ENCODE measurements at places on chromosomes 4 and X.

DNA sequence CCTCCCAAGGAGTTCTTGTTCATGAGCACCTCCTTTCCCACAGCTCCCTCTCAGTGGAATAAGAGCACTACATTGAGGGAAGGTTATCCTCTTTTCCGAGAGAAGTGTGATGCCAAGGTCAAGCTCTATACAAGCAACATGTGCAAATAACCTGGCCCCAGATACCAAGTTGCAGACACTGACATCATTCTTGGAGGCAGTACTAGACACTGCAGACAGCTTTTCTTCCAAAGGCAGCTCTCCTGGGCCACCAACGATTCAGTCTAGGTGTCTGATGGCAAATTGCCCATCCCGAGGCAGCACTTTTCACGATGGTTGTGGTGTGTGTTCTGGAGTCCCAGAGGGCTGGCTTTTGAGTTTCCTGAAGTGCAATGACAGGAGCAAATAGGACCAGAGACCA lies 384.9 kb downstream of the TLL1 start:
- no peak for DNase-seq

DNA sequence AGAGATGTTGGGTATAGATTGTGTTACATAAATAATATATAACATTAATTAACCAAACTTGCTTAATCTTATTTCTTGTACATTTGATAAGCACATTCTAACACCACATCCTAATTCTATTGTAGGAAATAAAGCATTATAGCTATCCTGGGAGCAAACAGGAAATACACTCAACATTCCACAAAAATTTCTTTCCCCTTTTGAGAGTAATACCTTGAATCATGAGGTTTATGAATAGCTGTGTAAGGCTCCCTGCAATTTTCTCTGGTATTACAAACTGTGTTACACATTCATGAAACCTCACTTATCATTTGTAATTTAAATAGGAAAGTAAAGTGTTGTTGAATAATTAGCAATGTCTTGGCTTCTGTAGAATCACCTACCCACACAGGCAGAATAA lies 95.1 kb downstream of the TMEM47 start:
- DNase-seq: no peak

GRCh38 chrX:24153796-24154189 lies 4.3 kb downstream of the ZFX start:
- DNase-seq: no peak

- DNase-seq: no peak
These were observed 619.2 kb downstream of the PDHA2 start for GRCh38 chr4:96459105-96459504.

- DNase-seq: no peak
These were observed 93.3 kb downstream of the CPZ start for GRCh38 chr4:8685831-8686230.

DNA sequence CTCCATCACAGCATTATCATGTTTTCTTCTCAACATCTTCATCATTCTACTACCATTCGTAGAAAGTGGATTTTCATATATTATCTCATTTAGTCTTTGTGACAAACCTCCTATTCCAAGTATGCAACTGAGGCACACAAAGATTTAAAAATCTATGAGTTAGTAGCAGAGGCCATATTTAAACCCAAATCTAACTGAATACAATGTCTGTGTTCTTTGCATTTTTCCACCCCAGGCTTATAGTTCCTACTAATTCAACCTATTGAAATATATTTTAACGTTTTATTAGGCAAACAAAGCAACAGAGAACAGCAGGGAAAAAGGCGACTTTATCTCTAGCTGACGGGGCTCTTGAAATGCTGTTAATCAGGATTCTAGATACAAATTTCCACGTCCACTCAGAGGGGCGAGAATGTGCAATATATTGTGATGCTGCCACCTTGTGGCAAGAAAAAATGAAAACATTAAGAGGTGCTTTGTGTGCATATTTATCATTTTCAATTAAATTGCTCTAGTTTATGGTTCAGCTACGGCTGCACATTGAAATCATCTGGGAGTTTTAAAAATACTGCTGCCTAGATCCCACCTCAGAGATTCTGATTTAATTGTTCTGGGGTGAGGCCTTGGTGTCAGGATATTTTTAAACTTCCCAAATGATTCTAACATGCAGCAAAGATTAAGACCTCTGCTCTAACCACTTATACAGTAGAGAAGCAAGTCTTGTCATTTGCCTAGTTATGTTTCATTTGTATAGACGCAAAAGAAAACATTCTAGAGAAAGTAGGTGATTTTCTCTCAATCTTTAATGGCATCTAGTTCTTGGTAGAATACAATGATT lies 315.9 kb downstream of the MAPK10 start:
- peak; percentile 44 for DNase-seq

GRCh38 chr4:182137343-182137742 lies 105.9 kb upstream of the TENM3 start:
- no peak for DNase-seq

GRCh38 chrX:964831-965416 lies 247.5 kb downstream of the CRLF2 start:
- DNase-seq: no peak

DNA sequence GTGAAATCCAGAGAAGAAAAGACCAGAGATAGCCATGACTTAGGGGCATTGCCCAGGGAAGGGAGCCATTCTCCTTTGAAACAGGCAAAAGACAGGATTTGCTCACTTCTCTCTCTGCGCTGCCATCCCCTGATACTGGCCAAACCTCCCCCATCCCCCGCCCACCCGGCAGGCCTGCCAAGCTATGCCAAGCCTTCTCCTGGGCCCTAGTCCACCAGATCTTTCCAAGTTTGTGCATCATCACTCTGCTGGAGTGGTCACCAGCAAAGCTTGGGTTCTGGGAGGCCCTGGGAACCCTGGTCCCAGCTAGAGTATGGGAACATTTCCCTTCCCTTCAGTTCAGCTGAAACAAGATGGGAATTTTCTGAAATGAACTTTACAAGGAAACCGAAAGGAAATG lies 18.4 kb downstream of the EFNB1 start:
- no peak for DNase-seq

- DNase-seq: peak; percentile 32
These were observed 119.8 kb downstream of the NEK1 start for GRCh38 chr4:169492436-169493163.

- DNase-seq: no peak
These were observed 437.1 kb downstream of the MAGEB5 start for GRCh38 chrX:26653050-26653449.

GRCh38 chr4:7134737-7135388 lies 57.5 kb upstream of the SORCS2 start:
- DNase-seq: no peak

DNA sequence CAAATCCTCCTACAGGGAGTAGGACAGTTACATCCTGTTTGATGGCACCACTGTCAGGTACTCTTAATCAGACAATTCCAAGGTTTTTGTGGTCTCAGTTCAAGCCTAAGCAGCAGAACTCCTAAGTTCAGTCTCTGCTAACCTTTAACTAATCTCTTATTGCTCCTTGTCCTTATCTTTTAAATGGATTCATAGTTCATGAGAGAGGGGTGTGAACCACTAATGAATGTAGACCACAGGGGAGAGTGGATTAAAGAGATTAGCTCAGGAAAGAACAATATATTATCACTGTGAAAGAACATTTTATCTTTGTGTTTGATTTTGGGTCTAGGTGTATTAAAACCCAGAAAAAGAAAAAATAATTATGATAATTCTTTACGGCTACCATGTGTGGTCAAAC lies 168.9 kb downstream of the DCK start:
- DNase-seq: no peak

DNA sequence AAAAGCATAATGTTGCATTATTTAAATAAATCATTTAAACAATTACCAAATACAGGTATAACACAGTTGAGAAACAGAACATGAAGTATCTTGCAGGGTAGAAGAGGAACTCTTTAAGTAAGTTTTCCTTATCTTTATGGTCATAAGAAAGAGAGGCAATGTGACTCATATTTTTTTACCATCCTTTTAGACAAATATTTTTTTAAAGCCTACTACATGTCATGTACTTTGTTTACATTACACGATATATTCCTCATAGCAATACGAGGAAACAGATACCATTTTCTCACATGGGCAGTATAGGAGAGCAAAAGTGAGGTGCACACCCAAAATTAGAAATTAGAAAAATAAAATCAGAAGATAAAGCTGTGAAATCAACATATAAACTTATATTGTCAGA lies 49.3 kb upstream of the EPHA5 start:
- no peak for DNase-seq

- no peak for DNase-seq
These were observed 13.6 kb downstream of the C4orf36 start for GRCh38 chr4:86878640-86879039.

- no peak for DNase-seq
These were observed 2.2 kb downstream of the ATP8A1 start for GRCh38 chr4:42654631-42655268.

DNA sequence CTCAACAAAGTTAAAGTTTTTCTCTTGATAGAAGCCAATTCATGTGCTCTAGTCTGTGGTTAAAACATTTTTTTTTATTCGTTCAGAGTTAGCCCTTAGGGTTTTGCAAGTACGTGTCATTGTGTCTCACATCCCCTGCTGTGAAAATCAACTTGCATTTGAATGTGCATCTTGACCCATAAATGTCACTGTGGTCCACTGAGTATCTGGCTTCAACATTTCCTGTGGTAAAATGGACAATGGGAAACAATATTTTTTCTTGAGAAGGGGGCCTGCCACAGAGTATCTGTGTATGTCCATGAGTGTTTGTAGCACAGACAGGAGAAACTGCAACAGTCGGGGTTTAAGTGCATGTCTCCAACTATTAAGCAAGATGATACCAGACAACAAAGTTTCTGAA lies 554.8 kb upstream of the TENM3 start:
- no peak for DNase-seq

- DNase-seq: no peak
These were observed 298.3 kb downstream of the EVC2 start for GRCh38 chr4:5409972-5410618.

- DNase-seq: no peak
These were observed 251 bp downstream of the KIAA0232 start for GRCh38 chr4:6782846-6783110.

GRCh38 chrX:121161501-121161933 lies 114.1 kb downstream of the GLUD2 start:
- no peak for DNase-seq

DNA sequence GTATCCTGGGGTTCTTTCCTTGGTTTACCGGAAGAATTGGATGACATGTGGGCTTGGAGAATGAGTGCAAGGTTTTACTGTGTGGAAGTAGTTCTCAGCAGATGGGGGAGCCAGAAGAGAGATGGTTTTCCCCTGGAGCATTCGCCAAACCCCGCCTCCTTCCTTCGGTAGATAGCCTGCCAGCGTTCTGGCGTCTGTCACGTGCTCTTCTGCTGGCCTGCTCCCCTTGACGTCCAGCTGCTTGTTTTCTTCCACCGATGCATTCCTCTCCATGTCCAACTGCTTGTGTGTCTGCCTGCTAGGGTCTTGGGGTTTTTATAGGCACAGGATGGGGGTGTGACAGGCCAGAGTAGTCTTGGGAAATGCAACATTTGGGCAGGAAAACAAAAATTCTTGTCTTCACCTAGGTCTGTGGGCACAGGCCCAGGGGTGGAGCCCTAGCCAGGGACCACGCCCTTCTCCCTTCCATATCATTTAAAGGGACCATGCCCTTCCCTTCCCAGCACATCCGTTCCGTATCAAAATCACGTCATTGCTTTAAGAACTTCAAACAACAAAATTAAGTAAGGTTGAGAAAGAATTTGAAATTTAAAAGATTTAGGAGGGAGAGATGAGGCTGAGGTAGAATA lies 538.7 kb upstream of the SMIM31 start:
- no peak for DNase-seq

- DNase-seq: no peak
These were observed 289.6 kb upstream of the SMIM31 start for GRCh38 chr4:164464313-164464712.

GRCh38 chrX:103779141-103779789 lies 2.6 kb downstream of the PLP1 start:
- no peak for DNase-seq

DNA sequence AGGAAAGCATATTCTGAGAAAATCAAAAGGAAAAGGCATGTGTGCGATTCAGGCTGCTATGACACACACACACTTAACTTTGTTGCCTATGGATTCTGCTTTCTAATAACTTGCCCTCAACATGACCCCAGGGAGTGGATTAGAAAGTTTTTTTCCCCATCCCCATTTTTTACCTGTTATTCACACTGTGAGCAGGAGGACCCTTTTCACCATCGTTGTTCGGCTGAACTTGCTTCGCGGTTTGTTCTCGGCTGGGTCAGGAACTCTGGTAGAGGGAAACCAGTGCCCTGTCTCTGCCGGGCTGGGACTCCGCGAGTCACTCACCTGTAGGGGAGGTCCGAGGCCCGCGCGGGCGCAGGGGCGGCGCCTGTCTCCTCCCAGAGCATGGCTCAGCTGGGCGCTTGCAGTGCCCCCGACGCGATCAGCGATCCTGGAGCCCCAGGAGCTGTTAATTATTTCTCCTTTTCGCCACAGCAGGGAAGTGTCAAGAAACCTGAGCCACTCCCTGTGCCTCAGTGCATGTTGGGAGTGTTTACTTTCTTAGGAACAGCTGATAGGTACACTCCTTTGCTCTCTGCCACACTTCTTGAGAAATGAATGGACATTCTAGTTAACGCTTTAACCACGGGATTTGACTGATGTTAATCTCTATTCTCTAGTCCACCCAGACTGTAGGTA lies at the start of gene RASSF6:
TSS of gene RASSF6 (minus strand) at position 322 of the 678 bp plus-strand sequence. CDS start 8,641 bp downstream, outside the sequence.
- peak; percentile 34 for DNase-seq

DNA sequence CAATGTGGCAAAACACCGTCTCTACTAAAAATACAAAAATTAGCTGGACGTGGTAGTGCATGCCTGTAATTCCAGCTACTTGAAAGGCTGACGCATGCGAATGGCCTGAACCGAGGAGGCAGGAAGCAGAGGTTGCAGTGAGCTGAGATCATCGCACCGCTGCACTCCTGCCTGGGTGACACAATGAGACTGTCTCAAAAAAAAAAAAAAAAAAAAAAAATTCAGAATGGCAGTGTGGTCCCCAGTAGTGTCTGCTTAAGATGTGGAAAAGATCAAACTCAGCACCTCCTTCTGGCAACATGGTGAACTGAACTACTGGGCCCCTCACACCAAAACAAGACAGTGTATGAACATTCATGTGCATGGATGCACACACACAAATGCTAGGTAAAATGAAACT lies 32.2 kb downstream of the SMS start:
- DNase-seq: no peak

DNA sequence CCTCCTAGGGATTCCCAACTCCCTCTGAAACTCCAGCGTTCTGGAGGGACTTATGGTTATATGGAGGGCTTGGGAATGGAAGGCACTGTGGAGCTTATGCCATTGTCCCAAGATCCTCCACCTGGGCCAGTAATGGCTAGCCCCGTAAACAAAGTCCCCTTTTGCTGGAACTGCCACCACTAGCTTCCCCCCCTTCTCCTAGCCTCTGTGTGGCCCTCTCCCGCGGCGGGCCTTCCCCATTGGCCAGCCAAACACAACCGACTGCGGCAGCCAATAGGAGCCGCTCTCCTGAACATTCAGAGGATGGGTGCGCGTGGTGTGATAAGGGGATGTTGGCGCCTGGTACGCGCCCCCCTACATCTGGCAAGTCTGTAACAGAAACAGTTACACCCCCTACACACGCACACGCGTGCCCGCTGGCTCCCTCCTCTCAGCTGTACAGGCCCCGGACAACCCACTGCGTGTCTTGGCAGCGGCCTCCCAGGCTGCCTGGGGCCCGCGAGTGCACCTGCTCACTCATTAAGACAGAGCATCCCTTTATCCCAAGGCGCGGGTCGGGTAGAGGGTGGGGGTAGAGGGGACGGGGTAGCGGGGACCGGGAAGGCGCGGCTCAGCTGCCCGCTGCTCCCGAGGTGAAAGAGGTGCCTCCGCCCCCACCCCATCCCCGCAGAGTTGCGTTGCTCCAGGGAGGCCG lies 863 bp upstream of the RAB33A start:
- DNase-seq: peak; percentile 19

- DNase-seq: no peak
These were observed 18.6 kb downstream of the MAP3K15 start for GRCh38 chrX:19496711-19497110.

GRCh38 chr4:154741131-154741665 lies 2.6 kb upstream of the LRAT start:
- no peak for DNase-seq

Data from endothelial cell (in vitro differentiated cells).